Activated T-cell treated with anti-CD3 and anti-CD28 coated beads, Interleukin-2, amount 50 U/mL, for 48 hours (primary cell): ENCODE measurements at places on chromosomes 11 and 22.
A peak's percentile ranks its signal among the peaks of the same experiment; 100 is the strongest.

DNA sequence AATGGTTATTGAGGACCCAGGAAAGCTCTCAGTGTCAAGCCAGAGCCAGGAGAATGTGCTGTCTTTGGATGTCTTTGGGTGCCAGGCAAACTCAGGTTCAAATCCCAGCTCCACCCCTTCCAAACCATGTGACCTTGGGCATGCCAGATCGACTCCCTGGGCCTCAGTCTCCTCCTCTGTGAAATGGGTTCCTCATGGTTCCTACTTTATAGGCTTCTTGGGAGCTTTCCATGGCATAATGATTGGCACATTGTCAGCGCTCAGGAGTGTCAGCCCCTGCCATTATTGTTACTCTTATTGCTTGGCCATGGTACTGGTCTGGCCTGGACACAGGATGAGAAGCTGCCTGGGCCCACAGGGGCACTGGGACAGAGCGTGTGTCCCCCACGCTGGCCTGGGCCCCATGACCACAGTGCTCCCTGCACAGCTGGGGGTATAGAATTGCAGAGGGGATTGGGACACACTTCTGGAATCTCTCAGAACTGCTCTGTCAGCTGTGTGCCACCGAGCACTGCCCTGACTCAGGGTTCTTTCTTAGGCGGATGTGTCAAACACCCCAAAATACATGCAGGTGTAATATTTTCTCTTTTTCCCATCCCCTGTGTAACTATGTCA, 37.6 kb upstream of the CRYBB3 start:
- DNase-seq: no peak

DNA sequence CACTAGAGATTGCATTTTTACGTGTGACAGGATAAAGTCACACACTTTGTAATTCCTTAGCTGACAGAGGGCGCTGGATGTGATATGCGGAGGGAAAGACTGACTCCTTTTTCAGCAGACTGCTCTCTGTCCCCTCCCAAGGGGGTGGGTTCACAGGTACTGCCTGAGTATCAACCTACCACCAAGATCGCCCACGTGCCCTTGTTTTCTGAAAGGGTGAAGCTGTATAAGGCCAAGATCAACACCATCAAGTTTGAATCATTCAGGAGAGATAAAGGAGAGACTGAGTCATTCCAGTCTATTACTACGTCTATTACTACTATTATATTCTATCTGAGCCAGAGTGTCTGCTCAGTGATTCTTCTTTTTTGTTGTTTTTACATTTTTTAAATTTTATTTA, 30.7 kb downstream of the BUD13 start:
- no peak for DNase-seq

- no peak for DNase-seq
These were observed 28.1 kb upstream of the BID start for GRCh38 chr22:17802411-17802810.

GRCh38 chr11:134069426-134070341, 812 bp downstream of the JAM3 start:
- DNase-seq: no peak

GRCh38 chr22:31968022-31968421, 23.7 kb downstream of the YWHAH start:
- no peak for DNase-seq

DNA sequence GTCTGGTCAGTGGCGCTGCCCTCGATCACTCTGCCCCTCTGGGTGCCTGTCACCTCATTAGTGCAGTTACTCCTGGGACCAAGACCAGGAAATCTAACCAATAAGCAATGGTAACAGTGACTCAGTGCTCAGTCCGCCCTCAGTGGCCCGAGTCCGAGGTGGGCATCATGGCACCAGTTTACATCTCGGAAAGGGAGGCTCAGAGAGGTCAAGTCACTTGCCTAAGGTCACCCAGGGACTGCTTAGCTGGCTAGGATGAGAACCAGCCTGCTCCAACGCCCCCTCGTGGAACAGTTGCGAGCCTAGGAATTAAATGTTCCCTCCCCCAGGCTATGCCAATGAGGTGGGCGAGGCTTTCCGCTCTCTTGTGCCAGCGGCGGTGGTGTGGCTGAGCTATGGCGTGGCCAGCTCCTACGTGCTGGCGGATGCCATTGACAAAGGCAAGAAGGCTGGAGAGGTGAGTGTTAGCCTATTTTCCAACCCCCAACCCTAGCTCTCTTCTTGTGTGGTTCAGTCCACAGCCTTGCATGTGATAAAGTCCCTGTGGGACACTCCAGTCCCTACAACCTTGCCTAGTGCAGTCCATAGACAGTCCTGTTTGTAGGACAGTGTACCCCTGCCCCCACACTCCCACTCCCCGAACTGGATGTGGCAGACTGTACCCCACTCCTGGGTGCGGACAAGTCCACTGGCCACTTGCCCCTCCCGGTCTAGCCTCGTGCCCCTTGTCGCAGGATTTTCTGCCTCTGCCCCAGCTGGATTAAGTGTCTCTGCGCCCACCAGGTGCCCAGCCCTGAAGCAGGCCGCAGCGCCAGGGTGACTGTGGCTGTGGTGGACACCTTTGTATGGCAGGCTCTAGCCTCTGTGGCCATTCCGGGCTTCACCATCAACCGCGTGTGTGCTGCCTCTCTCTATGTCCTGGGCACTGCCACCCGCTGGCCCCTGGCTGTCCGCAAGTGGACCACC, 1.1 kb downstream of the MTFP1 start:
- peak; percentile 92 for DNase-seq

GRCh38 chr11:60786811-60787567, 1.9 kb downstream of the MS4A10 start:
- no peak for DNase-seq

- DNase-seq: no peak
These were observed 350.1 kb downstream of the CASP12 start for GRCh38 chr11:104547996-104548661.

- DNase-seq: no peak
These were observed 30.8 kb upstream of the SORL1 start for GRCh38 chr11:121421149-121421901.

- DNase-seq: no peak
These were observed 265.4 kb upstream of the PLET1 start for GRCh38 chr11:112525844-112526590.

- DNase-seq: peak; percentile 61
These were observed 42.7 kb downstream of the RTL6 start for GRCh38 chr22:44455151-44455962.

DNA sequence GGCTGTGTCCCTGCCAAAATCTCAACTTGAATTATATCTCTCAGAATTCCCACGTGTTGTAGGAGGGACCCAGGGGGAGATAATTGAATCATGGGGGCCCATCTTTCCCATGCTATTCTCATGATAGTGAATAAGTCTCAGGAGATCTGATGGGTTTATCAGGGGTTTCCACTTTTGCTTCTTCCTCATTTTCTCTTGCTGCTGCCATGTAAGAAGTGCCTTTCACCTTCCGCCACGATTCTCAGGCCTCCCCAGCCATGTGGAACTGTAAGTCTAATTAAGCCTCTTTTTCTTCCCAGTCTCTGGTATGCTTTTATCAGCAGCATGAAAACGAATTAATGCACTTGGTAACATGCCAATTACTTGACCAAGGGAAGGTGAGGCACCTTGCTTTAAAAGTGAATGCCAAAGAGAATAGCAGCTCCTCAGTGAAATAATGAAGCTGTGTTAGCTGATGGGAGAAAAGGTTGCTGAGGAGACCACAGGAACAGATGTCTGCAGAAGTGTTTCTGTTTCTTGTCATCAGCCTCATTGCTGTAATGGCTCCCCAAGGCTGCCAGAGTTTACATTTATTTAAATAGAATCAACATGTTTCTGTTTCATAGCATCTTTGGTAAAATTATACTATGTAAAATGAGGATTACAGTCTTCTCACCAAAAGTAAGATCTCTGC, 89.0 kb upstream of the CD44 start:
- DNase-seq: no peak

GRCh38 chr22:37566329-37566837, 6.1 kb downstream of the CDC42EP1 start:
- DNase-seq: peak; percentile 52

DNA sequence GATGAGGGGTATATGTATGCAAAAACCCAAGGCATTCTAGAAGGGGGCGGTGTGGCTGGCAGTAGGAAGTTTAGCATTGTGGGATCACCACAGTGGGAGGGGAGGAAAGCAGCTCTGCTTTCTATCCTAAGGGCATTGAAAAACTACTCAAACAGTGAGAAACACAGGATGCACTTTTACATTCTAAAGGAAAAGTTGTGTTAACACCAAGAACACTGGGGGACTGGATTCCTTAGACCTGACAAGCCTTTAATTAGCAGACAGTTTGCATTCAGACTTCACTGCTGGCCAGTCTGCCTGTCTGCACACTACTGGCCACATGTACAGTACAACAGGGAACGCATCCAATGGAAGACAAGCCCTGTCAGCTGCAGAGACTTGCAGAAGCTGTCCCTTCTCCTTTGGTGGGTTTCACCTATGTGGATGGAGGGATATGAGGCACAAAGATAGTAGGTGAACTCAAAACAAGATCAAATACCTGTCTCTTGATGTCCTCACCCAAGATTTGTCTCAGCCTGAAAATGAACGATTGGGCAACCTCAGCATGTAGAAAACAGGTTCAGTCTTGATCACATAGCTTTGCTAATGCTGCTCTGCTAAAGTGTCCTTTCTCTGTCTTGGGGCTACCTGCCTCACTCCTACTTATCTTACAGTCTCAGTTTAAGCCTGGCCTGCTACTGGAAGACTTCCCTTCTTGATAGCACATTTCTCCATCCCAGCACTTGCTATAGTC, 64.8 kb downstream of the TENM4 start:
- no peak for DNase-seq

DNA sequence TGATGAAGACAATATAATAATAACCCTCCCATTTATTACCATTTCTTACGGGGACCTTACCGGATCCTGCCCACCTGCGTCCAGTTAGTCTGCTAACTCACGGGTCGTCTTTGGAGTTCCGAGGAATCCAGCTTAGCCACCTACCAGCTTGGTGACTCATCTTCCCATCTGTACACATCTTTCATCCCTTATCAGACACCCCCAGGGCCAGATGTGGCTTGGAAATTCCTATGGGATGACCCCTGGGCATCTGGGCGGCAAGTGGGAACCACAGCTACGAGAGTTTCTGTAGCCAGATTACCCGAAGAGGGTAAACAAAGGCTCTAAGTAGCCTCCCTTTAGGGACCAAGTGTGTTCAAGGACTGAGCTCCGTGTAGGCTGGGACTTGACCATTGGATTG, 12.8 kb upstream of the PRR5 start:
- no peak for DNase-seq

- no peak for DNase-seq
These were observed 2.7 kb downstream of the TMEM123 start for GRCh38 chr11:102449651-102450570.

GRCh38 chr11:66459138-66459778, 7.4 kb upstream of the PELI3 start:
- no peak for DNase-seq
